ENCODE measurements at places on chromosomes 11 and 22. TPM values are rescaled to one million over a fixed set of nuclear protein-coding genes. Genes with fewer than 3 reads are reported as not detected.

- no peak for DNase-seq
These were observed 3.7 kb upstream of the IGLL1 start for GRCh38 chr22:23583836-23584235.

- DNase-seq = no peak
These were observed 34.6 kb downstream of the EHF start for GRCh38 chr11:34655335-34656008.

DNA sequence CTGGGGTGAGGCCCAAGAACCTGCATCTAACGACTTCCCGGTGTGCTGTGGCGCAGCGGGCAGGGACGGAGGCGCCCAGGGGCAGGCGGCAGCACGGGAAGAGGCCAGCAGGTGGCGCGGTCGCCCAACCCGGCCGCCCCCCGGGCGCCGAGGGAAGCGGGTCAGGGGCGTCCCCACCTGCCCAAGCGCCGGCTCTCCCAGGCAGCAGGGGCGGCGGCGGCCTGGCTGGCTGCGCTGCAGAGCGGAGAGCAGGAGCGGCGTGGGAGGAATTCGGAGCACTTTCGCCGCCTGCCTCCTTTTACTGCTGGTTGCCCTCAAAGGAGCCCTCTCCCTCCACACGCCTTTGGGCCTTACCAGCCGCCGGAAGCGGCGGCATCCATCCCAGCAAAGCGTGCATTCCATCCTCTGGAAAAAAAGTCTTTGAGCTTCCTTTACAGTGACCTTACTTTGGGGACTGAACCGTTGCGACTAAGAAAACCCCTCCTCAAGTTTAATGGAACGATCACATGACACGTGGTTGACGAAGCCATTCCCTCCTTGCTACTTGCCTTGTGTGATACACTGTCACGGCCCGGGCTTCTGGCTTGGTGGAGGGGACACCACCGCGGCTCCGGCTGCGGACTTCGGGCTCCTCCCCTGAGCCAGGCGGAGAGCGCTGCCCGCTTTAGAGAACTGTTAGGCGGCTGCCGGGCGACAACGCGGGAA is 106.8 kb upstream of the CLMP start:
- peak; percentile 61 for DNase-seq

DNA sequence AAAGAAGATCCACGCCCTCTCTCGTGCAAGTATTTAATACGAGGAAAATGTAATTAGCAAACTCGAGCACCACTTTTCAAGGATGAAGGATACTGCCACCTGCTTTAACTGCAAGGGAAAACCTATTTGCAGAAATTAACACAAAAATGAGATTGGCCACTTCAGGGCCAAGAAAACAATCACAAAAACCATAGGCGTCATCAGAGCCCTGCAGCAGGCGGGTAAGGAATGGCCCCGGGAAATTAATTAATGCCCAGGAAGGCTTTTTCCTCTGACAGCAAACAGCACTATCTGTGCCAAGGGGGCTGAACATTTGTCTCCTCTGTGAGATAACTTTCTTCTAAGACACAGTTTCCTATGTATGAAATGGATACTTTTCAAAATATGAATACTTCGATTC is 255.7 kb downstream of the CTTN start:
- no peak for DNase-seq

- peak; percentile 27 for DNase-seq
These were observed 516 bp downstream of the LRFN4 start for GRCh38 chr11:66857234-66857926.

GRCh38 chr11:76169473-76169896 is 36.8 kb downstream of the WNT11 start:
- DNase-seq = no peak

DNA sequence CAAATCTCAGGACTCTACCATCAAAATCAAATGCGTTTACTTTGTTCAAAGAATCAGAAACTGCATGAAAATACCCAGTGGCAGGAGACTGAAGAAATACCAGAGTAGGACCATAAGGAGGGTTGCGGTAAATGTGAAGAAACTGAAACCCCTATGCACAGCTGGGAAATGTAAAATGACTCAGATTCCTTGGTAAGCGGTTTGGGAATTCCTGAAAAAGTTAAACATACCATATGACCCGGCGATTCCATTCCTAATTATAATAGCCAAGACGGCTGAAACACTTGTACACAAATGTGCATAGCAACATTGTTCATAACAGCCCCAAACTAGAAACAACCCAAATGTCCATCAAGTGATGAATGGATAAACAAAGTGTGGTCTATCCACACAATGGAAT is 114.1 kb upstream of the GRAMD1B start:
- no peak for DNase-seq

DNA sequence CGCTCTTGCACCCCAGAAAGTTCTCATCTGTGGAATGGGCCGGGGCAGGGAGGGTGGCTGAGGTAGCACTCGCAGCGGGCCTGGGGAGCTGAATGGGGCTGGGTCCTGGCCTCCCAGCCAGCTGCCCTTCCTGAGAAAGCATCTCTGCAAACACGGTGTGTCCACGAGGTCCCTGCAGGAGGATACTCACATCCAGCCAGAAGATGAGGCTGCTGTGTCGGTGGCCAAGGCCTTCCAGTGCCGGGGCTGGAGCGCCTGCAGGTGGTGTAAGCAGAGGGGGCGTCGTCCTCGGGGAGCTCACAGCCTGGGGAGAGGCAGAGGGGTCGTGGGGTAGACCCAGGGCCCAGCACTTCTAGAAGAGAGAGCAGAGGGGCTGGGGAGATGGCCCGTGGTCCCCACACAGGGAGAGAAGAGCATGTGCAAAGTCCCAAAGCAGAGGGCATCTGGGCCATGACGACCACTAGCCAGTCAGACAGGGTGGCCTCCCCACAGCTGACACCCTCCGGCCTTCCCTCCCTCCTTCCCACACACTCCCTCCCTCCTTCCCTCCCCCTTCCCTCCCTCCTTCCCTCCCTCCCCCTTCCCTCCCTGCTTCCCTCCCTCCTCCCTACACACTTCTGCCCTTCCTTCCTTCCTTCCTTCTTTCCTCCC is 97.9 kb downstream of the WNT7B start:
- peak; percentile 31 for DNase-seq

GRCh38 chr11:63844836-63845235 is 5.9 kb downstream of the MARK2 start:
- DNase-seq = no peak

GRCh38 chr11:1501421-1502167 is 15.0 kb upstream of the MOB2 start:
- peak; percentile 10 for DNase-seq

- peak; percentile 92 for DNase-seq
These were observed 1.3 kb downstream of the PLEKHA7 start for GRCh38 chr11:17012712-17013547.

- no peak for DNase-seq
These were observed 6.5 kb upstream of the APOBEC3H start for GRCh38 chr22:39090426-39091064.

DNA sequence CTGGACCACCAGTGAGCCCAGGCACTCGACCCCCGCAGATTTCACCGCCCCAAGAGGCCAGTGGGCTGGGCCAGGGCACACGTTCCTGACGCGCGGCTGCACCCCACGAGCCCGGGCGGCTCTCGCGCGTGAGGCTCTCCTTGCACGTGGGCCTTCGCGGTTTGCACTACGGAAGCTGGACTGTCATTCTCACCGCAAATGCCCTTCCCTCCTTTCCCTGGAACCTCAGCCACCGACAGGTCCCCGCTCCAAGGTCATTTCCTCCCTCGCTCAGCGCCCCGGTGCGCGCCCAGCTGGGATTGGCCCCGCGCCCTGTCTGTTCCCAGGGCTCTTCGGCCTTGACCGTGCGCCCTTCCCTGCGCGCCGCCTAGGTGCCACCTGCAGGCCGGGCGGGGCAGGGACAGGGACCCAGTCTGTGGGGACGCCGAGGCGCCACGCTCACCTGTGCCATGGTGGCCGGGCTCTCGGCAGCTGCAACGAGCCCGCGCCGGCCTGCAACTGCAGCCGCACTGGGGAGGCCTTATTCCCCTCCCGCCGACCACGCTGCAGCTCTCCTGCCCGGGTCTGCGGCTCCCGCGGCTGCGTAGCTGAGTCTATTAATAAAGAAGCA is 2.1 kb upstream of the CPT1A start:
- peak; percentile 94 for DNase-seq

DNA sequence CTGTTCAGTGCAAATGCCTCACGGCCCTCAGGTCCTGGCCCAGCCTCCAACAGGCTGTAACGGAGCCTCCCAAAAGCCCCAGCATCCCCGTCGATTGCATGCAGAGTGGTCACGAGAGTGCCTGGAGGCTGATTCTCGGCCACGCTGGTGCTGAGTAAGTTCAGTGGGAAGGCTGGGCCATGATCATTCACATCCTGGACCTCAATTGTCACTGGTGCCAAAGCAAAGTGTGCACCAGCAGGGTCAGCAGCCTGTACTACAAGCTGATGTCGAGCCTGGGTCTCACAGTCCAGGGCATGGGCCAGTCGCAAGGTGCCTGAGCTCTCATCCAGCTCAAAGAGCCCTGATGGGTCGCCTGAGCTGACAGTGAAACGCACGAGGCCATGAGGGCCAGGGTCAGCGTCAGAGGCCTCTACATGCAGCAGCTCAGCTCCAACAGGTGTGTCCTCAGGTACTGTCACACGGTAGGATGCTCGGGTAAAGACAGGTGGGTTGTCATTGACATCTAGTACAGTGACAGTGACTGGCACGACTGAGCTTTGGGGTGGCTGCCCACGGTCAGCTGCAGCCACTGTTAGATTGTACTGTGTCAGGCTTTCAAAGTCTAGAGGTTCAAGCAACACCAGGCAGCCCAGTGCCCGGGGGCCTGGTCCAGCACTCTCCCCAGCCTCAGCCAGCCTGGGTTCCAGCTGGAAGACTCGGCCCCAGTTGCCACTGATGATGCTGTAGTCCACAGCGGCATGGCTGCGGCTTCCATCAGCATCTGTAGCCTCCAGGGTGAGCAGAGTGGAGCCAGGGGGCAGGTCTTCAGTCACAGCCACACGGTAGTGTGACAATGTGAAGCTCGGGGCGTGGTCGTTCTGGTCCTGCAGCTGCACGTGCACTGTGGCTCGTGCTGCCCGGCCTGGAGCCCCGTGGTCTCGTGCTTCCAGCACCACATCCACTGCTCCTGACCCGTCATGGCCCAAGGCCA is 4.5 kb upstream of the TPP1 start:
- no peak for DNase-seq

GRCh38 chr11:65861165-65861505 is 902 bp downstream of the MUS81 start:
- no peak for DNase-seq

- DNase-seq = no peak
These were observed 3.7 kb downstream of the SLC15A3 start for GRCh38 chr11:60948250-60948649.

- no peak for DNase-seq
These were observed 34.4 kb downstream of the MARK2 start for GRCh38 chr11:63873311-63873710.

DNA sequence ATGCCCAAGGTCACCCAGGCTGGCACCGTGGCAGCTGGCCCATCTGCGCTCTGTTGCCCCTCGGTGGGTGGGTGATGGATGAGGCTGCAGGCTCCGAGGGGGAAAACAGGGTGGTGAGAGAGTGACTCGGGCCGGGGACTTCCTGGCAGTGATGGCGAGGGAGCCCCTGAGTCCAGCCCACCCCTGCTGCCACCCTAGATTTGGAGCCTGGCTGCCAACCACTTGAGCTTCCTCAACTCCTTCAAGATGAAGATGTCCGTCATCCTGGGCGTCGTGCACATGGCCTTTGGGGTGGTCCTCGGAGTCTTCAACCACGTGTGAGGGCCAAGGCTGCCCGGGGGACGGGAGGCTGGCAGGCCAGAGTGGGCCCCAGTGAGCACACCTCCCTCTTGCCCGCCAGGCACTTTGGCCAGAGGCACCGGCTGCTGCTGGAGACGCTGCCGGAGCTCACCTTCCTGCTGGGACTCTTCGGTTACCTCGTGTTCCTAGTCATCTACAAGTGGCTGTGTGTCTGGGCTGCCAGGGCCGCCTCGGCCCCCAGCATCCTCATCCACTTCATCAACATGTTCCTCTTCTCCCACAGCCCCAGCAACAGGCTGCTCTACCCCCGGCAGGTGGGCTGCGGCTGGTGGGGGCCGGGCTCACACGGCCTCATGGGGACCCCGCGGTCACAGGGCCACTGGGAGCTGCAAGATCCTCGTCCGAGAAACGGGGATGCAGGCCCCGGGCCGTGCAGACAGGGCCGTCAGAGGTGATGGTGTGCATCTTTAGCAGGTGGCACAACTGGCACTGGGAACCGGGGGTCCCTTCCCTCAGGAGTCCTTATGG is 10.1 kb downstream of the TCIRG1 start:
- DNase-seq = no peak

DNA sequence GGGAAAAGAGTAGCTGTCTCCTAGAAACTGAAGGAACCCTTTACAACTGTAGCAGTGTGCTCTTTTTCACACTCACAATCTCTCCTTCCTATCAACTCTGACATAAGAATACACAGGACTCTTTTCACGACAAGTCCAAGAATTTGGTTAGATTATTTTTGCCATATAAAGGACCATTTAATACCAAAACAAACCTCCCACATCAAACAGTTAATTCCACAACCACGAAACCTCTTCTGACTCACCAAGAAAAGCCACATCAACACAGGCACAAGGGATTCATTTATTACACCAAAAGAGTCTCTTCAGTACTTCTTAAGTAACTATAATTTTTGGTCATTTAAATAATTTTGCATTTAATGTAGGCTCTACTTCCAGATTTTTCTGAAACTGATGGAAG is 222.6 kb upstream of the PITPNB start:
- no peak for DNase-seq

- DNase-seq = no peak
These were observed 1.3 kb downstream of the TCN1 start for GRCh38 chr11:59865031-59865430.

DNA sequence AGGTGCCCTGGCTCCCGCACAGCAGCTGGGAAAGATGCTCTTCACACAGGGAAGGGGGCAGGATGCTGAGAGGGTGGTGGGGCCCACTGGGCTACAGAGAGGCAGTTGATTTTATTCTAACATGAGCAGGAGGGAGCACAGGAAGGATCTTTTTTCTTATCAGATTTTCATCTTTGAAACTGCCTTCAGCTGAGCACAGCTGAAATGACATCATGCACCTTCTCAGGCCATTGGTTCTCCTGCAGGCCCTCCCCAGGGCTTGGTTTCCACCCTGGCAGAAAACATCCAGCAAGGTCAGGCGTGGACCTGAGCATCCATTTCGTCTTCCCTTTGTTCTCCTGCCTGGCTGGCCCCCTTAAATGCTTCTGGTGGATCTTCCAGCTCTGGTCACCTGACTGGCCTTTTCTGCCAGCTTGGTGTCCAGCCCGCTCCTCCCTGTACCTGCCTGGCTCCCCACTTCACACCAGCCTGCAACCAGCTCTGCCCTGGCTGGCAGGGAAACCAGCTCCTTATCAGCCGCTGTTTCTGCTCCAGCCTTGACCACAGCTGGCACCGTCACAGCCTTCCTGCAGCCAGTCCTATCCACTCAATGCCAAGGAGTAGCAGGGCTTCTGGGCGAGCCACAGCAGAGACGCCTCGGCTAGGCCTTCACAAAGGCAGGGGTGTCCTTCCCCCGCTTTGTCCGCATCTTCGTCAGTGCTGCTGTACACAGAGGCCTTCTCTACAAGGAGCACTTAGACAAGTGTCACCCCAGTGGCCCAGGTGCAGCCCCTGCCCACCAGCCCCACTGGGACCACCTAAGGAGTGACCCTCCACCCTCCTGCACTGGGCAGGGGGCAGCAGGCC is 36.5 kb downstream of the TOM1 start:
- DNase-seq = no peak

RIMBP3B gene
- 0.04 TPM for total RNA-seq

TSPAN32 gene
- total RNA-seq = 0.74 TPM

OSBPL5 gene
- total RNA-seq = 6.3 TPM

TMPRSS4 gene
- total RNA-seq = not detected

OLFML1 gene
- total RNA-seq = 4.5 TPM

LDLRAD3 gene
- 1.1 TPM for total RNA-seq

FAT3 gene
- 0.06 TPM for total RNA-seq

All from right lobe of liver (tissue), 6 donors.